ENCODE measurements at places on chromosomes 7 and 10. TPM values are rescaled to one million over a fixed set of nuclear protein-coding genes. Genes with fewer than 3 reads are reported as not detected.

Gene DNAJC30
- 4.8 TPM for total RNA-seq

Gene ZNF365
- total RNA-seq: under 0.01 TPM

Gene RET
- 3.0 TPM for total RNA-seq

Gene RHBDD2
- 32.0 TPM for total RNA-seq

Gene PRSS2
- total RNA-seq: 22.9 TPM

Gene GIMAP6
- 67.1 TPM for total RNA-seq

Gene TRPV6
- under 0.01 TPM for total RNA-seq
